ENCODE measurements at places on chromosomes 3 and 15.
A peak's percentile ranks its signal among the peaks of the same experiment; 100 is the strongest.

DNA sequence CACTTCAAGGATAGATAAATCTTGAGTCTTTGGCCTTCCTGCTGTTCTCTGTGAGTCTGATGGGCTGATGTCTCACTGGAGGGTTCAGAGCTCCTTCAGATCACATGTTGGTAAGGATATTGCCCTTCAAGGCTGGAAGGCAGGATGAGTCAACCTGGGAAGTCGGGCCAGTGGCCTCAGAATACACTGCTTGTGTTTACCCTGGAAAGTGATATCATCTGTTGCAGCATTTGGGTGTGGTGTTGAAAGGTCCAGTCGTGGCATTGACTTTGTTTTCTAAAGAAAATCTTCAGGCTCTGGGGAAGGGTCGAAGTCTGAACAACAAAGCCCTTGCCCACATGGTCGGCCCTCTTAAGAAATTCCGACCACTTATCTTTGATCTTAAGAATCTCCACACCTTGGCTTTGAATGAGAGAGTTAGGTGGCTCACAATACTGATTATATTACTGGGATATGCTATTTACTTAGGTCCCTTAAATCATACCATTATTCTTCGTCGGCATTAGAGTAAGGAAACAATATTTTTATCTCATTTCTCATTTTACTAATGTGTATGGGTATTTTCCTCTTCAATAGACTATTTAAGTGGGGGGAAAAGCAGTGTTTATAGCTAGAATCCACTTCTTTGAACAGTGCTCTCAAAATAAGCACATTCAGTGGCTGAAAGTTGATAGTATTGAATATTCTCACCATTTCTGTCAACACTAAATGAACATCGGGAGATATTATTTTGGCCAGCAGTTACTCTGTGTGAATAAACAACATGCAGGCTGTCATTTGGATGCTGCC, 303.9 kb upstream of the RASGRP1 start:
- DNase-seq, result peak; percentile 91

- DNase-seq, result no peak
These were observed 71.3 kb downstream of the MESD start for GRCh38 chr15:80918196-80918783.

DNA sequence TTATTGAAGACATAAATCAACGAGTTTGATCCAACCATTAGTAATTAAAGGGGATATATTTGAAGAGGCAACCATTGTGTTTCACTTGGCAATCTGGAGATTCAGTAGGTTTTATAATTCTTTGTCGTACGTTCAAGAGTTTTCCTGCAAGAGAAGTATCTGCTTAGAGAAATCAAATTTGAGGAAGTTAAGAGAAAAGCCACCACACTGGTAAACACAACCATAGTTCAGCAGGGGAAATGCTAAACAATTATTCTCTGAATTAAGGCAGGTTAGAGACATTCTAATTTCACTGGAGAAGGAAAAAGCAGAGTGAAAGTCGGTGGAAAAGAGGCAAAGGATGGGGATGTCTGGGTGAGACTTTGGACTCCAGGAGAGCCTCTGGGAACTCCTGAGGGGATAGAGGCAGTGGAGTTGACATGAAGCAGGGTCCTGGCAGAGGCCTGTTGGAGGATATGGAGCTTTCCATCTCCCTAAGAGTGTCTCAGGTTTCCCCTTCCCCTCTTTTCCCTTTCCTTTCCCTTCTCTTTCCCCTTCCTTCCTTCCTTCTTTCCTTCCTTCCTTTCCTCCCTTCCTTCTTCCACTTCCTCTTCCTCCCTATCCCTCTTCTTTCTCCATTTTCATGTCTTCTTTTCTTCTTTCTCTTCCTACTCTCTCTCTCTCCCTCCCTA, 26.5 kb downstream of the SPINK8 start:
- no peak for DNase-seq

- DNase-seq, result peak; percentile 93
These were observed 103.3 kb upstream of the PRTG start for GRCh38 chr15:55846116-55846707.

DNA sequence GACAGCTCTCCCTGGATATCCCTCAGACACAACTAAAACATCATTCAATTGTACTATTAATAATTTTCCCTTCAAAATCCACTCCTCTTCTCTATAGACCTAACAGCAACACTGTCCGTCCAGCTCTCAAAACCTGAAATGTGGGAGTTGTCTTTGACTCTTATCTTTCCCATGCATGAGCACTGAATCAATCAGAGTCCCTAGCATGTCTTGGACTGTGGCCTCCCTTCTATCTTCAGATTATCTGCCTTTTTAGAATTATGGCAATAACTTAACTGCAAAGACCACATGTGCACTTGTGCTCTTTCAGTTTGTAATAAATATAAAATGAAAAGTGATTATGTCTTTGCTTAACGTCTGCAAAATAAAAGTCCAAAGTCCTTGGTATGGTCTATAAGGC, 107.0 kb downstream of the UBE3A start:
- DNase-seq, result no peak

- DNase-seq, result peak; percentile 28
These were observed 21.8 kb downstream of the MYH15 start for GRCh38 chr3:108488631-108489030.

DNA sequence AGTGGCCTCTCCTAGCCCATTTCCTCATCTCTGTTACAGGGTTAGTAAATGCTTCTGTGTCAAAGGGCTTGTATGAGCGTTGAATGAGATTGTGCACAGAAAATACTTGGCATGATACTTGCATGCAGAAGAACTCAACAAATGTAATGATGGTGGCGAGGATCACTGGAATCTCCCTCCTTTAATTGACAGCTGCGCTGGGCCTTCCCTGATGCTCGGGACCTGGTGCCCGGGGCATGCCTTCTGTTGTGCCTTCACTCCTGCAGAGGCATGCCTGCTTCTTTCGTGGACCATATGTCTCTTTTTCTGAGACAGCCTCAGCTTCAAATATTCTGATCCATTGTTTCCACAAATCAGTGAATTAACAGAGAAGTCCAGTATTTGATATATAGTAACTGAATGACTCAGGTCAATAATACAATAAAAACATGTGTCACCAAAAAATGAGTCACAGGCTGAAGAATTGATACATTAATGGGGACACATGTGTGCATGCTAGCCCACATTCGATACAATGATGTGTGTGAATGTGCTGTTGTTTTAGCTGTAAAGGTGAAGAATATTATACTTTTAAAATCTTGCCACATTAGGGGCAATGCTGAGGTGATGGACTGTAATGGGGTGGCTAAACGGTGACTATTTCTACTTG, 243.3 kb upstream of the TBL1XR1 start:
- DNase-seq, result no peak

DNA sequence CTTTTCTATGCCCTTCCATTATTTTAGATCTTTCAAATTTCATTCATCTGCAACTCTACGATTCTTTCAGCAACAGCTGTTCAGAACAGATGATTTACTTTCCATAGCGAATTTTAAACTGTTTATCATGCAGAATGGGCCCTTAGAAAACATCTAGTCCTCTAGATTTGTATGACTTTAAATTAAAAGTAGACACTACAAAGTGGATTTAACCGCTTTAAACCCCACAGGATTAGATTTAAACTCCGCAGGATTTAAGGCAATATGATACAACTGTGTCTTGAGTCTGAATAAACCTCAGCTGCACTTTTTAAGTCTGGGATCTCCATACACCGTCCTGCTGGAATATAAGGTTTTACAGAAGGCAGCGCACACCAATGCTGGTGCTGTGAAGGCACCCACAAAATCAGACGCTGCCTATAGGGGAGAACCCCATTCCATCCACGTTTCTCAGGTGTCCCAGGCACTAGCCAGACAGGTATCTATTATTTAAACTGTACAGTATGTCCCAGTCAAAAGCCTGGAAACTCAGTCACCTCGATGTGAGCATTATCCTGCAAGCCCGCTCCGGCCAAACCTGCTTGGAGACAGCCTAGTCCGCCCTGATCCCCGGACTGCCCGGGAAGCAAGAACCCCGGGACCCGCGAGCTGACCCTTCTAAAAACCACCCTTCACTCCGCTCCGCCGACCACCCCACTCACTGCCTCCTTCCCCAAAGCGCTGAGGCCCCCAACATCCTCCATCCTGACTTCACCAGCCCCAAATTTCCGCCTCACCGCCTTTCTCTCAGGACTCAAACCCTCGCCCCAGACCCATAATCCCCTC, 768 bp downstream of the ANO10 start:
- DNase-seq, result peak; percentile 38

DNA sequence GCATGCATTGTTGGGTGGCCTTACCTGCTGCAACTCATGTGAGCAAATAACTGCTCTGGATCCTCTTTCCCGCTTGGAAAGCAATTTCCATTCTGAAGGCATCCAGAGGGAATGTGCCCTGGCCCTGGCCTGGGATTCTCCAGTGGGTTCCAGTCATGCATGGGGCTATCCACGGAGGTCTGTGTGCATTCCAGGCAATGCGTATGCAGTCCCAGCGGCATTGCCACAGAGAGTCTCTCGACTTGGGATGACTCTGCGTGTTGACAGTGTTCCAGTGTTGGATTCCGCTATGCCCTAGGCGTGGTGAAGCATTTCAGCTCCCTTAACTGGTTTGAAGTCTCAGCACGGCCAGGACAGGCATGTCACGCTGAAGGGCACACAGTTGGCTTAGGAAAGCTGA, 113.9 kb downstream of the SNRPN start:
- DNase-seq, result no peak

DNA sequence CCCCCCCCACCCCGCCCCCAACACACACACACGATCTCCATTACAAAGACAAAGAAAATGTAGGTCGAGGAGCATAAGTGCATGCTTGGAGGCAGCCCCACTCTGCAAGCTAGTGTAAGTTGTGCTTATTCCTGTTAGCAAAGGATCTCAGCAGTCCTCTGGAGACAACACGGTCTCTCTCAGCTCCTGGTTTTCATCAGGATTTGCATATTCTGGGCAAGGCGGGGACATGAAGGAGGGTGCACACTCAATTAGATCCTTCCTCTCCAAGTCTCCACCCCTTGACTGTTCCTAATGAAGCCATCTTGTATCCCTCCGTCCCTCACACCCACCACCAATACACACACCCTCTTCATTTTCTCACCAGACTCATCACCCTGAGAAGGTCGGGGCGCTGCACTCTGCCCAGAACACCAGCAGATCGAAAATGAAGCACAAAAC, 63.8 kb downstream of the MRPL46 start:
- DNase-seq, result no peak

DNA sequence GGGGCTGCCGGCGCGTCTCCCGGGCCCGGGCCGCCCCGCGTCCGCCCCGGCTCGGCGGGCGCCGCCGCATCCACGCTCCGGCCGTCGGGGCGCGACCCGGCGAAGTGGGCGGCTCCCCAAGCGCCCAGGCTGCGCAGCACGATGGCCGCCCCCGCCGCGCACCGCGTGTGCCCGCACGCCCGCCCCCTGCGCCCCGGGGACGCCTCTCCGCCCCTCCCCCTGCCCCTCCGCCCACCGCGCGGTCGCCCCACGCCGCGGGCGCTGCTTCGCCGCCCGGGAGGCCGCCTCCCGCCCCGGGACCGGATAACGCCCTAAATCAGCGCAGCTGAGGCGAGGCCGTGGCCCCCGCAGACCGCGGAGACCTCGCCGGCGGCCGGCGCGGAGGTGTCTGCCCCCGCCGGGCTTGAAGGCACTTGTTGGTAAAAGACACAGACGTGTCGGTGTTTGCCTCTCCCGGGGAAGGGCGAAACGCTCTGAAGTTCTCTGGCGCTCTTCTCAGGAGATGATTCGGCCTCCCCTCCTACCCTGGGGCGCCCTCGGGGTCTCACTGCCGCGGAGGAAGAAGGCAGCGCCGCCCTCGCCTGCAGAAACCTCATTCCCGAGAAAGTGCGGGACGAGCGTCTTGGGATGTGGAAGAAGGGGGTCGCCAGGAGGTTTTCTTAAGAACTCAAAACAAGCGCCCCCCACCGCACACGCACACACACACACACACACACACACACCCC, at the start of gene BNC1:
Gene BNC1, minus strand, starts transcription at position 106 of the 725 bp plus-strand sequence. Its CDS starts 36 bp downstream, at position 70.
- peak; percentile 29 for DNase-seq

DNA sequence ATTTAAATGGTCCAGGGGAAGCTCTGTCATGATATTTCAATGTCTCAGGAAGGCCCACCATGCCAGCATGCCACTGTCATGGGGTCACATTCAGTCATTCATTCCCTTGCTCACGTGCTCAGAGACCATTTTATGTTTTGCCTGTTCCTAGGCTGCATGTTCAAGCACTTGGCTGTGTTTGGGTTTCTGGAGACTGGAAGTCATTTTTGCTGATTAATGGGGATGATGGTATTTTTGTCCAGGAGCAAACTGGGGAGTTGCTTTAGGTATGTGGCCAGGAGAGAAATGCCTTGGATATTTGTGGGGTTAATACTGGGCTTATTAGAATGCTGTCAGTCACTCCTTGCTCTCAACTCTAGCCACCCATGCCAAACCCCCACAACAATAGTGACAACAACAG, 303.5 kb downstream of the PTPRG start:
- DNase-seq, result no peak

GRCh38 chr3:104939196-104939595, 427.5 kb upstream of the ALCAM start:
- DNase-seq, result peak; percentile 52

- DNase-seq, result peak; percentile 97
These were observed 154.0 kb downstream of the ADAMTS9 start for GRCh38 chr3:64533617-64534317.

- peak; percentile 100 for DNase-seq
These were observed 20.3 kb downstream of the PPCDC start for GRCh38 chr15:75043509-75044257.

- DNase-seq, result peak; percentile 25
These were observed 35.6 kb upstream of the RAB11A start for GRCh38 chr15:65833501-65834205.

- DNase-seq, result no peak
These were observed 389 bp downstream of the APEH start for GRCh38 chr3:49674497-49674983.
